Substantia nigra (tissue), 51 donors: ENCODE measurements at places on chromosomes 1 and 21.

DNA sequence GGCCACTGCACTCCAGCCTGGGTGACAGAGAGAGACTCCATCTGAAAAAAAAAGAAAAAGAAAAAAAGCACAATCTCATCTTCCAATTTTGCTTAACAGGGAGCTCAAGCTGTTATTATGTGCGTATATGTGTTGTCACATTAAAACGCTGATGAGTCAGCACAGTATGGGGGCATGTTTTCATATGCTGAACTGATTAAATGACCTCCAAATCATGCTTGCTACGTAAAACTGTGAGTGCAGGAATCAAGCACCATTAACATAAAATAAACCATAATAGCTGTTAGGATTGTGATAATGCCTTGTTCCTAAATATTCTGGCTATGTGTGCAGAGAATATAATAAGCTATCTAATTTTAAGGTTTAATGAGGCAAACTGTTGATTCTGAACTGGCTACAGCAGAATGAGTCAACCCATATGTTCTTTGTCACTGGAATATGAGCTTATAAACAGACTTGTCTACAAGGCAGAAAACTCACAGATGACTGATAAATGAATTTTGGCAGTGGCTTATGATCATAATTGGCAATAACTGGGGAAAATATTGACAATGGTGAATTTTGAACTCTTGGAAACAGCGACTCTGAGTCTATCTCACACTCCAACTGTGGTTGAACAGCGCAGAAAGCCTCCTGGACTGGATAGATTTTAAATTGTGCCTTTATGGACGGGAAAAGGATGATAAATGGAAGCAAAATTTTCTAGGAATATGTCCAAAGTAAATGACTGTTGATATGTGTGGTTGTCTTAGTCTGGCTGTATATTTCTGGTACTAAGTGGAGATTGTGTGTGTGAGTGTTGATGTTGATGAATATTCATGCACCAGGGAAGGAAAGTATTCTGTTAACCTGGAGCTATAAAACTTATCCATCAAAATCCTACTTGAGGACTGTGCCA, 75.5 kb downstream of the VCAM1 start:
- no peak for DNase-seq

DNA sequence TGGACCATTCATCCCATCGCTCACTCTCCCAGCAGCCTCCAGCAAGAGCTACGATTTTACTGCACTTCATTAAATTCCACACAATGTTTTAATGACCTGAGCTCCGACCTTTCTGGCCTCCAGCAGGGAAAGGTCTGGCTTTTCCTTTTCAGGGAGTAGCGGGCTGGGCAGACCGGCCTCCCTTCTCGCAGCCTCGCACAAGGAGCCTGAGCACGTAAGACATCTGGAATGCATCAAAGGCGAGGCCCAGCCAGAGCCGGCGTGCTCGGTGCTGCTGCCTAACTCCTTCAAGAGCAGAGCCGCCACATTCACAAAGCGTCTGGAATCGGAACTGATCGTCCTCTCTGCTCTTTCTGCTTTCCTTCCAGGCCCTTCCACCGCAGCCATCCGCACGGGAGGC, 32.5 kb upstream of the FHAD1 start:
- no peak for DNase-seq

GRCh38 chr1:59288046-59288445, 8.8 kb upstream of the FGGY start:
- DNase-seq: no peak

DNA sequence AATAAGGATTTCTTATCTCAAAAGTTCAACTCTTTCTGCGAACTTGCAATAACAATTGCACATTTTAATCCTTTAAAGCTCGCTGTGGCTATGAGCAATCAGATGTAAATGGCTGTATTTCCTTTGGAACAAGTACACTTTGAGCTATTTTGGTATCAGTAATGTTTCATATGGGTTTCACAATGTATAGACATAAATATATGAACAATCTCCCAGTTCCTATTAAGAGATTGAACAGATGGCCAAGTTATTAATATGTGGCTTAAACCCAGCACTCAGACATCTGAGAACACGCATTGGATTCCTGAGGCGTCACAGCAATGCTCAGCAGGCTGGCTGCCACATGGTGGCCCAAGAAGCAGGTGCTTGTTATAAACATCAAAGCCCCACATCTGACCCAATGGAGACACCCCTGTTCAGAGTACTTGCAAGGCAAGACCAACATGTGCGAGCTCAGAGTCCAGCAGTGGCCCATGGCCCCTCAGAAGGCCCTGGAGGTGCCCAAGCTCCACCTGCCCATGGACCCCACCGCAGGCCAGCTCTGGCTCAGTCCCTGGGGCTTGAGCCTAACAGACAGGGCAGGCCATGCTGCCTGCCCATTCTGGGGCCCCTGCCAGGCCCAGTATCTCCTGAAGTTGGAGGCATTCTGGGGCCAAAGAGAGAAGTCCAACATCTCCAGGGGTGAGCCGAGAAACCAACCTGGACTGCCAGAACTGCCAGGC, 23.7 kb downstream of the PSMG1 start:
- DNase-seq: no peak

GRCh38 chr21:32200029-32200428, 78.8 kb downstream of the MIS18A start:
- no peak for DNase-seq

DNA sequence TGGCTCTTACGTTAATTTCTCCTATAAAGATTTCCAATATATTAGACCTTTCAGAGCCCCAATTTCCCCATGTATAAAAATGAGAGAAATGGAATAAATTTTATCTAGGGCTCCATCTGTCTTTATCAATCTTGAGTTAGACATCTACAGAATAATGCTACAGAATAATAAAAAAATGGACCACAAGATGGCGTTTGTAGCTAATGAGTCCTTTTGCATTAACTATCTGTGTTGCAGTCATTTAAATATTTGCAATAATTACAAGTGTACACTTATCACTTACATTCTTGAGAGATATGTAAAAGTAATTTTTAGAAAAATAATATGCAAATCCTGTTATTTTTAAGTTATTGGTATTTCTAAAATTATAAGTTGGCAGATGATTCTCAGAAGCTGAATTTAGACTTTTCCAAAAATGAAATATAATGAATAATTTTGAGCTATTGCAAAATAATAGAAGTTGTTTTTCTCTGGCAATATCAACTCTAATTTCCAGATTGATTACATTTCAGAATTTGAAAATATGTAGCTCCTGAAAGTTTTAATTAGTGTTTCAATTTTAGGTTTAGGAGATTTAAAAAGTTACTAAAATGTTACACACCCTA, 87.7 kb downstream of the SNX7 start:
- no peak for DNase-seq

DNA sequence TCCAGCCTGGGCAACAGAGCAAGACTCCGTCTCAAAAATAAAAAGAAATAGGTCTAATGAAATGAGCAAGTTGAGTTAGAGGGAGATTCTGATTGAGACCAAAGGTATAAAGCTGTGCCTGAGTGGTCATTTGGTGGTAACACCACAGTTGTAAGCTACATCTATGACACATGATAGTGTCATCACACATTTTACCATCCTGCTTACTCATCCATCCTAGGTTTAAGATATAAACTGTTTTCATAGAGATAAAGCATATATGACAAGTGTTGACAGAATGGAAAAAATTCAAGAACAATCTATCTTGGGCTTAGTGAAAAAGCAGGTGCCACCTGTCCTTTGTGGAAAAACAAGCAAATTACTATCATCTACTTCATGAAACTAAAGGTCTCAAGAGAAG, 7.1 kb upstream of the CFAP141 start:
- no peak for DNase-seq

DNA sequence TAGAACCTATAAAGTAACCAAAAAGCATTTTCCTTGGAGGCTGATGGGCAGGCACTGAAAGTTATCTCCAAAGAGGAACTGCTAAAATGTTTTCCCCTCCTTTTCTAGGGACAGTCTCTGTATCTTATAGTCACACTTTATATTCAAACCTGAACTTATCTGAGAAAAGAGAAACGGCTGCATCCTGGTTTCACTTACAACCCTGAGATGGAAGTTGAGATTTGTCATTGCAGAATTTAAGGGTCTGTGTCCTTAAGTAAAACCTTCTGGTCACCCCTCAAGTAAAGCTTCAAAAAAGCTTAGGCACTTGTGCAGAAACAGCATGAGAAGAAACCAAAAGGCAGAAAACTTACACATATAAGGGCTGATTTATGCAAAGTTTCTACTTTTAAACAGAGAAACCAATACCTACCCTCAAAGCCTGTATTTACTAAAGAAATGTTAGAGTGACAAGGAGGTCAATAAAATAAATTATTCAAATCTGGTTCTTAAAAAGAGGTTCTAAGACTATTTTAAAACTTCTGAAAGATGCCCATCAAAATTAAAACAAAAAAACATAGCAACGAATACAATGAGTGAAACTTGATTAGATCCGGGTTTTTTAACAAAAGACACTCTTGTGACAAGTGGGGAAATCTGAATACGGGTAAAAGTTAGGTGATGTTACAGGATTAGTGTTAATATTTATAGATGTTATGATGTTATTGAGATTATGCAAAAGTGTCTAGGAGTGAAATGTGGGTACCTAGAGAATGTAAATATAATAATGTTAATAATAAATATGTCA, 9.9 kb downstream of the CD58 start:
- DNase-seq: no peak

DNA sequence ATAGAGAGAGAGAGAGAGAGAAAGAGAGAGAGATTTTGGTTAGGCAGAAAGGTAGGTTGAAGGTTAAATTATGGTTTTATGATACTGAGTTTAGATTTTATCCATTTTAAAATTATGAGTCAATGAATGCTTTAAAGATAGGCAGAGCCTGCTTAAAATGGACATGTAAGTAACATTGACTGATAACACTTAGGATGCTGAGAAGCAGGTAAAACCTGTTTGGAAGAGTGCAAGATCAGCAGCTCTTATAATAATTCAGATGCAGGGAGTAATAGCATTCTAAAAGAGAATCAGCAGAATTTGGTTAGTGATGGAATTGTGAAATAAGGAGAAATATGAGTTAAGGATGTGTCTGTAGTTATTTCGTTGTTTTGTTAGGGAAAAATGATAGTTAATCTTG, 446.6 kb downstream of the PLA2G4A start:
- DNase-seq: no peak

- no peak for DNase-seq
Observed at GRCh38 chr1:235045921-235046601, 82.6 kb downstream of the TOMM20 start.

- DNase-seq: no peak
Observed at GRCh38 chr1:202049129-202049528, 38.7 kb downstream of the ELF3 start.

- DNase-seq: no peak
Observed at GRCh38 chr1:164794356-164794755, 235.4 kb downstream of the PBX1 start.

GRCh38 chr1:94633051-94633450, 91.5 kb upstream of the F3 start:
- no peak for DNase-seq

- no peak for DNase-seq
Observed at GRCh38 chr1:44002165-44002564, 10.8 kb downstream of the CCDC24 start.
